ENCODE measurements at places on chromosomes 2 and 18.

GRCh38 chr18:48181857-48182256 is 227.3 kb downstream of the ZBTB7C start:
- DNase-seq = no peak

- DNase-seq = peak; percentile 78
These were observed 1.6 kb downstream of the CTIF start for GRCh38 chr18:48540251-48541025.

- DNase-seq = no peak
These were observed 4.1 kb downstream of the ASB1 start for GRCh38 chr2:238430781-238431180.

GRCh38 chr2:65539633-65540032 is 107.2 kb upstream of the SPRED2 start:
- no peak for DNase-seq

DNA sequence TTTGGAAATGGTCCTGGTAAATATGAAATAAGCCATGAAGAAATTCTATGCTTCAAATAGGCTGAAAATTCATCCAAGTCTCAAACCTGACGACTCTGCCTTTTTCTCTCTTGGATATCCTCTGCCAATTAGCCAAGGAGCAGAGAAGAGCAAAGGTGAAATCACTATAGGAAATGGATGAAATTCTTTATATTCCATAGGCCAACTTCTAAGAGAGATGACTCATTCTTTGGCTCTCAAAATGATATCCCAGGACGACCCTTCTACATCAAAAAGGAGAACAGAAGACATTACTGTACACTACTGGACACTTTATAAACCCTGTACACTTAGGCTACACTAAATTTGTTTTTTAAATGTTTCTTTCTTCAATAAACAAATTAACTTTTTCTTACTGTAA is 22.7 kb downstream of the PDE1A start:
- no peak for DNase-seq

GRCh38 chr2:70725505-70725904 is 42.5 kb downstream of the ADD2 start:
- DNase-seq = no peak

- no peak for DNase-seq
These were observed at the start of gene OXER1 for GRCh38 chr2:42764096-42764495. Gene OXER1, minus strand, starts transcription at chr2:42764135. Its CDS starts 73 bp downstream, at chr2:42764062.

DNA sequence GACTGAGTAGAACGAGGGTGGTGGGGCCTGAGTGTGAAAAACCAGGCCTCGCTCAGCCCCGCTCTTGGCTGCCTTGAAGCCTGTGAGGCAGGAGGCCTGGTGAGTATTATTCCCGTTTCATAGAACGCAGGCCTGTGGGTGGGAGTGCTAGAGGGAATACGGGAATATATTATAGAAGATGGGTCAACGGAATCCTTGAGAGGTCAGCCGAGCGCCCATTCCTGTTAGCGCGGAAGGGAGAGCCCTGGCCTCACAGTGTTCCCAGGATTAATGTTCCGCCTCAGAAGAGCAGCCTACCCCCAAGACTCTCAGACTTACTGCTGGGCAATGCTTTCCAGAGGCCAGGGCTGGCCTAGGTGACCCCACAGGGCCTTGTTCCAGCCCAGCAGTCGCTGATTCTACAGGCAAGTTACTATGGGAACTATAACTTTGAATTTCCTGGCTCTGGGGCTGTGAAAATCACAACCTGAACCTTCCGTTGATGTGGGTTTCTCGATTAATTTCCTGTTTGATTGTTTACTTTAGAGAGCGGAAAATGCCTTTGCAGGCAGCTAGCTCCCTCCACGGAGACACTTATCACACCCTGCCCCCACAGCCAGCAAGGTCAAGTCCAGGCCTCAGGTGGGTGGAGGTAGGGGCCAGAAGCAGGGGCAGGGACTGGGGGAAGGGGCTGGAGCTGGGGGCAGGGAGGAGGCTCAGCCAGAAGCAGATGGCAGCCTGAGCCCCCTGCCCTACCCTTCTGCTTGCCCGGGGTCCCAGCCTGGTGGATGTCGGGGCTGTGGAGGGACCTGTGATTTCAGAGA is 108.3 kb downstream of the SMAD7 start:
- DNase-seq = no peak

DNA sequence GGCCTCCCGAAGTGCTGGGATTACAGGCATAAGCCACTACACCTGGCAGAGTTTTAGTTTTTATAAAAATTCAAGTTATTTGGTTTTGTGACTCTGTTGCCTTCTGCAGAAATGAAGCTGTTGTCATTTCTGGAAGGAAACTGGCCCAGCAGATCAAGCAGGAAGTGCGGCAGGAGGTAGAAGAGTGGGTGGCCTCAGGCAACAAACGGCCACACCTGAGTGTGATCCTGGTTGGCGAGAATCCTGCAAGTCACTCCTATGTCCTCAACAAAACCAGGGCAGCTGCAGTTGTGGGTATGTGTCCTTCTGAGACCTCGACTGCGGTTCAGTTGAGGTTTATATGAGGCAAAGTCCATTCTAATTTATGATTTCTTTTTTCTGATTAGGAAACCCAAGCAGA is 7.2 kb downstream of the MTHFD2 start:
- no peak for DNase-seq

GRCh38 chr2:23269747-23270146 is 115.2 kb upstream of the KLHL29 start:
- no peak for DNase-seq

- peak; percentile 64 for DNase-seq
These were observed 129.1 kb downstream of the DDX1 start for GRCh38 chr2:15720561-15721307.

GRCh38 chr2:27911458-27912210 is 21.1 kb downstream of the BABAM2 start:
- no peak for DNase-seq

DNA sequence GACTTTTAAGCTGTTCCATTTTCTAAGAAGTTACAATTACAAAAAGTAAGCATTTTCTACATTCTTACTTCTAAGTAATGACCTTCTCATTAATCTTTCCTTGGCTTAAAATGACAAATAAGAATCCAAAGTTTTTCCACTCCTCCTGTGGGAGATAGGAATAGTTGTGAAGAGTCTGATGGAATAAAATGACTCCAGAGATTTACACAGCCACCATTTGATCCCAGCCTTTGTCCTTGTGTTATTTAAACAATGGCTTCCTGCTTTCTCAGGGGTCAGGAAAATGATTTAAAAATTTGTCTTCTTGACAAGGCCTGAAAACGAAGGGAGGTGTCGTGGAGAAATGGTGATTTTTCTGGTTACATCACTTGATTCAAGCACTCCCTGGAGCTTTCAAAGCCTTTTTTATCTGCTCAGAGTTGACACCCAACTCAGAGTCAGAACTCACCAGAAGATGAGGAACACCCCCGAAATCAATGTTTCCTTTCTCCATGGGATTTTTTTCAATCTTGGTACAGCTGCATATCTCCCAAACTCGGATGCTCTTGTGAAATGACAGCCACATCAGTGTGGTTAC is 106.5 kb downstream of the GALNT3 start:
- DNase-seq = no peak

- no peak for DNase-seq
These were observed 102.8 kb upstream of the RNF152 start for GRCh38 chr18:61995618-61996017.

DNA sequence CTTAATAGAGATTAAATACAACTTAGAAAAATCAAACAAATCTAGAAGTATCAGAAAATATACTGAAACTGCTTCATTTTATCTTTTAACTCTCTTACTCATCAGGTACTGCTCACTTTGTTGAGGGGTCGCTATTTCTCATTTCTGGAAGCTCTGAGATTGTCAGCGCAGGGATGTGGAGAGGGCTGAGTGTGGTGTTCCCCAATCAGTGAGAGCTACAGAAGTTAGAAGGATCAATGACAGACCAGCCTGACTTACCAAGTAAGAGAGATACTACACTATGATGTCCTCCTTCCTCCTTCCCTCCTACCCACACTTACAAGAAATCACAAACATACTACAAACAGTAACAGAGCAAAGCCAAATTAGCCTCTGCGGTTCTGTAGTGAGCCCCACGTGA is 8.1 kb downstream of the GCFC2 start:
- no peak for DNase-seq

GRCh38 chr2:217325251-217325650 is 465.4 kb upstream of the TNP1 start:
- DNase-seq = no peak

DNA sequence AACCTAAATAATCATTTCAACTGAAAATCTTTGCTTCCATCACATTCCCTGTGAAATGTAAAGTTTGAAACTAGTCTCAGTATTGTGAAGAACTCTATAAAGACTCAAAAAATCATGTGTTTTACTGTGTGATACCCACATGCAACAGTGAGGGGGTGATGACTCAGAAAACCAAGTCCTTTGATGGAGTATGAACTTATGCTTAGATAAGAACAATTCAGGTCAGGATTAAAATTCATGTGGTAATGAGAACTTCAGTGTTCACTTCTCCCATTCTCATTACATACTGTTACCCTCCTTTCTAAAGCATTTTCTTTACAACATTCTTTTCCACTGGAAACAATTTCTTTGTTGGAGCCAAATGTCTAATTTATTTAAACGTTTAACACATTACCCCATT is 360.2 kb downstream of the FSIP2 start:
- DNase-seq = no peak

DNA sequence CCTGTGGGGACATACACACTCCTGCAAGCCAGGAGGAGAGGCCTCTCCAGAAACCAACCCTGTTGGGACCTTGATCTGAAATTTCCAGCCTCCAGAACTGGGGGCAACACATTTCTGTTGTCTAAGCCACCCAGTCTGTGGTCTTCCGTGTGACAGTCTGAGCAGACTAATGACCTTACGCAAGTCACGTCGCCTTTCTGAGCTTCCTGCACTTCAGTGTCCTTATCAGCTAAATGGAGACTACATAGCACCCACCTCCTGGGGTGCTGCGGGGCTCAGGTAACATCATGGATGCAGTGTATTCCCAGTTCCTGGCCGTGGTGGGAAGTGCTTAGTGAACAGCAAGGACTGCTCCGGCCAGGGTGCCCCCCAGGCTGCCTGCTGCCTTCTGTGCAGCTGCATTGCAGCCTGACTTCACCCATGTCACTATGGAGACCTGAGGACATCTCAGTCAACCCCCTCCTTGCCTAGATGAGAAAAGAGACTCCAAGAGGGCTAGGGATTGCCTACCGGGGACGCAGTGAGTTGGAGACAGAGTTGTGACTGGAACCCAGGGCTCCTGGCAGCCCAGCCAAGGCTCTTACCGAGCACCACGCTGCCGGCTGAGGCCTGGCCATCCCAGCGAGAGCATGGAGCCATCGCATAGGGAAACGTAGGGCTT is 61.2 kb upstream of the FZD5 start:
- no peak for DNase-seq

DNA sequence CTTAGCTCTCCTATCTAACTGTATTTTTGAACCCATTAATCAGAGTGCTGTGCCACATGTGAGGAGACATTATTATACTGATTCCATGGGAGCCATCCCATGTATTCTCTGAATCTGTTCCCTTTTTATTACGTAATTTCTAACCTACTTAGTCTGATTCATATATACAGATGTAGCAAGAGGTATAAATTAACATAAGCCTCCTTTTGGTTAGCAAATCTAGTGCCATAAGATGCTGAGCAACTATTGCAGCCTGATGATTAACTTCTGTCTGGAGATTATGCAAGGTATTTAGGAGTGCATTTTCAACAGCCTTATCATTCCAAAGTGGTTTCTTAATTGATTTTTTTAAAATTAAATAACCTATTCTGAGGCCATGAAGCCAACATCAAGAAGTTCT is 114.1 kb upstream of the MSH2 start:
- no peak for DNase-seq

- DNase-seq = no peak
These were observed 104.0 kb downstream of the DNER start for GRCh38 chr2:229610333-229610732.

DNA sequence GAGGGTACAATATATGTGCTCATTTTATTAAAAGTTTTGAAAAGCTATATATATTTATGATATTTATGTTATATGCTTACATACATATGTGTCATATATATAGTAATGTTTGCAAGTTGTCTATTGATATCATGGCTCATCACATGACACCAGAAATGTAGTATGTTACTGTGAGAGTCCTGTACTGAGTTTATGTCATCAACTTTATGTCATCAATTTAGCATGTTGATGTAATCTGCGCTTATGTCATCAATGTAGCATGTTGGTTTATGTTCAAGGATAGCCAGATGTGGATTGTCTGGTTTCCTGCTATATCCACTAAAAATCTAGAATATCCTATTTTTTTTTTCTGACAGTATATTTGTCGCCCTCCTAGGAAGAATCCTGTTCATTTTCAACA is 77.4 kb downstream of the APLF start:
- DNase-seq = no peak

DNA sequence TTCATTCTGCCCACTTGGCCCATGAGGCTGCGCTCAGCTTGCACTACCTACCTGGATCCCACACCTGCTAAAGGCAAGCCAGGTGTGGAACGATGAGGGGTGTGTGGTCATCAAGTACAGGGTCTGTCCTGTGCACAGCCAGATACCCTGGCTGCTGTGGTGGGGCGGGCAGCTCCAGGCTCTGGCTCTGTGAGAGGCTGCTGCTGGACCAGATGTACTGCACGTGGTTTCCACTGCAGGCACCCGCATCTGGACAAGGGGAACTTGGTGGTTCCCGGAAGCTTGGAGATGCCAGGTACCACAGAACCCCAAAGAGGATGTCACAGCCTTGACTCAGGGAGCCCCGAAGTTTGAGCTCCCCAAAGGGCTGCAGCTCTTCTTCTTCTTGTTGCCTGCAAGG is 68.1 kb upstream of the ZNF804A start:
- no peak for DNase-seq

- DNase-seq = no peak
These were observed 65.8 kb upstream of the ATL2 start for GRCh38 chr2:38442643-38443541.

DNA sequence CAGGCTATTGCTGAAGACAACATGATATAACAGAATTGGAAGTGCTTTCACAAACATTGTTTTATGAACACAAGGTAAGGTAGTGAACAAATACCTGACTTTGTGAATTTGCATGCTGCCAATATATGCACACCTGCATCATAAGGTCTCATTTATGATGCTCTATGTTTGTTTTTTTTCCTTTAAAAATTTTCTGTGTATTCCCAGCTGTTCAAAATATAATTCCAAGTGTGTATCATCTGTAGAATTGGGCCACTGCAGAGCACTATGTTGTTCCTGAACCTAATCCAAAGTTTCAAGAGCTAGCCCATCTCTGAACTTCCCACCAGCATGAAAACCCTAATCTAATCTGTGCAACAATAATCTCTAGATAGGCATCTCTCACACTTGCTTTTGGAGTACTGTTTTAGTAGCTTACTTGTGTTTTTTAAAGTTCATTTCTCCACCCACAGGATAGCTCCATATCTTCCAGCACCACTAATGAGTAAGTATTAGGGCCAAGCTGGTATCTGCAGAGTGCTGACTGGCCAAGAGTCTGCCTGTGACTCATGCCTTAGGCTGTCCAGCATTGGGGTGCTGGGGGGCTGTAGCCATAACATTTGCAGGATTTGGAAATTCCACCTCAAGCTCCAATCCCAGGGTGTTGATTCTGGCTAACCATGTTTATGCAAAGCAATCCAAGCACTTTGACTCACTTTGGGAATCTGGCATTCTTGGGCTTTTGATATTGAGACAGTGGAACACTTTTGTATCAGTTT is 208.2 kb upstream of the REV1 start:
- DNase-seq = no peak

Measured in erythroblast (primary cell).